ENCODE measurements at places on chromosomes 4 and X.

DNA sequence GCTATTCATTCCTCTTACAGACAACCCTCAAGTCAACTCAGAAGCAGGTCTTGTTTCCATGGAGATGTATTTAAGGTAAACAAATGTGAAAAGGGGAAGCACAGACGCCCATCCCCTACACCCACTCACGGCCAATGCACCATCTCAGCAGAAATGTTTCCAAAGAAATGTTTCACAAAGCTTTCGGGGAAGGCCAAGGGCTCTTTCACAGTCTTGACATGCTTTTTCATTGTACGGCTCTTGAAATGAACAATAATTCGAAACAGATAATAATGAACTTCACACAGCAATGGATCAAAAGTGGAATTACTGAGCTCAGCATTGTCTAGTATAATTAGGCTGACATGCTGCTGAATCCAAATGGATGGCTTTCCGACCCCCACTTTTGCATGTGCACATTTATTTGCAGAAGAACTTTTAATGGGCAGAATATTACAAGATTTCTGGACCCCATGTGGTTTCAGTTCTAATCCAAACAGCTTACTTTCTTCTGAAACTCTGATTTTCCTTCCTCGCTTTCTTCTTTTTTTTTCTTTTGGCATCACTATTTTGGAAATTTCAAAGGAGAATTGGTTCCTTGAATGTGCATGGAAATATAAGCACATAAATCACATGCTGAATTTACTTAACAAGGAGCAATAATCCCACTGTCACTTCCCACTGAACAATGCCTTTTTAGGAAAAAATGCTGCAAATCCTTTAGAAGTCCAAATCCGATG lies 160.9 kb downstream of the SMIM20 start:
- DNase-seq: no peak

- DNase-seq: no peak
These were observed 192.1 kb downstream of the IDS start for GRCh38 chrX:149312988-149313387.

- no peak for DNase-seq
These were observed 244.1 kb downstream of the GPC3 start for GRCh38 chrX:133741303-133741702.

GRCh38 chrX:23656091-23656490 lies 11.2 kb upstream of the PRDX4 start:
- peak; percentile 76 for DNase-seq

GRCh38 chr4:123229286-123229685 lies 167.3 kb upstream of the SPRY1 start:
- DNase-seq: no peak

- DNase-seq: no peak
These were observed 31.0 kb downstream of the F8 start for GRCh38 chrX:154991476-154991875.

DNA sequence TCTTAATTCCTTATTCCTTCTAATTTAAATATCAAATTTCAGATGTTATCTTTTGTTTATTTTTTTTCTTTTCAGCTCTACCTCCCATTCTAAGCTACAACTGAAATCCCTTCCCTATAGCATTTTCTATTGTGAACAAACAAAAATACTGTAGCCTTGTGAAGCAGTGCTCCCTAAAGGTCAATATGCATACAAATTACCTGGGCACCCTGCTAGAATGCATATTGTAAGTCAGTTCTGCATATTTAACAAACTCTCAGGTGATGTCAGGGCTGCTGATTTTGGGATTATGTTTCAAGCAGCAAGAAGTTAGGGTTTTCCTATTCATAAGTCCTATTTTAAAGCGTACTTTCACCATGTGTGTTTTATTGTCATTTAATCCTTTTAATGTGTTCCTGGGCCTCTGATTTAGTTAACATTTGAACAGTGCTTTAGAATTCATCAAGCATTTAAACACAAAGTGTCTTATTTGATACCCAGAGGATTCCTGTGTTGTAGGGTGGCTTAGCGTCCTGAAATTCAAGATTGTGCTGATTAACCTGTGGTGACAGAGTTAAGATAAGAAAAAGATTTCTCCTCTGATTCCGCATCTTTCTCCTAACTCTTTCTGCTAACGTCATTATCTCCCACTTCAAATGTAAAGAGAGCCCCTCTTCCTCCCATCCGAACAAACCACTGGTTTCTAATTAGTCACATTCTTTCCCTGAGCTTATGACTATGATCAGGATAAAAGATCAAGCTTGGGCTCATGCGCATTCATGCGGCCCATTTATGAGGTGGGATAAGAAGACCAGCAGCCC lies 221.3 kb downstream of the ANK2 start:
- DNase-seq: no peak

GRCh38 chr4:108352664-108353308 lies 184.1 kb upstream of the LEF1 start:
- no peak for DNase-seq

GRCh38 chr4:71211748-71212147 lies 127.1 kb upstream of the SLC4A4 start:
- no peak for DNase-seq

DNA sequence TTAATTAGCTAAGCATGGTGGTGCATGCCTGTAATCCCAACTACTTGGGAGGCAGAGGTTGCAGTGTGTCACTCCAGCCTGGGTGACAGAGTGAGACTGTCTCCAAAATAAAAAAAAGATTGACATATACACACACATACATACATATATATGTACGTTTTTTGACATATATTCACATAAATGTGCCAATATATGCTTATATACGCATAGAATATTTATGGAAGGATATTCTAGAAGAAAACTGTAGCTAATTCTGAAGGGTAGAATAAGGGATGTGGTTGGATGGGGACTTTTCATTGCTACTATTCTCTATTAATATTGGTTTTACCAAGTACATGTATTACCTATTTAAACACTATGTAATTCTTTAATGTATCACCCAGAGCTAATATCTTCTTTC lies 19.7 kb downstream of the ZGRF1 start:
- no peak for DNase-seq

DNA sequence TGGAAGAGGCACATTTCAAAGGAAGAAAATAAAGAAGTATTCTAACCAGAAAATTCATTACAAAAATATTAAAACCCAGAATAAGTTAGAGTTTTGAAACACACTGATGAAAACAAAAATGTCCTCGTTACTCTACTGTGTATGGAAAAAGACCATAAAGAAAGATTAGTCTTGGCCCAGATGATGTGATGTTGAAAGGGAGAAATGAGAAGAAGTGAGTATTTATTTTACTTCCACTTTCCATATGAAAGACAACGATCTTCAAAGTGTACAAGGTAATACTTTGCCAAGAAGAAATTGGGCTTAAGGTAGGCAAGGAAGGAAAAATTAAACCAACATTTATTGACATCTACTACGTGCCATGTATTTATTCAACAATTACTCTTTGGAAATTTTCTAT lies 48.6 kb upstream of the EMCN start:
- no peak for DNase-seq

DNA sequence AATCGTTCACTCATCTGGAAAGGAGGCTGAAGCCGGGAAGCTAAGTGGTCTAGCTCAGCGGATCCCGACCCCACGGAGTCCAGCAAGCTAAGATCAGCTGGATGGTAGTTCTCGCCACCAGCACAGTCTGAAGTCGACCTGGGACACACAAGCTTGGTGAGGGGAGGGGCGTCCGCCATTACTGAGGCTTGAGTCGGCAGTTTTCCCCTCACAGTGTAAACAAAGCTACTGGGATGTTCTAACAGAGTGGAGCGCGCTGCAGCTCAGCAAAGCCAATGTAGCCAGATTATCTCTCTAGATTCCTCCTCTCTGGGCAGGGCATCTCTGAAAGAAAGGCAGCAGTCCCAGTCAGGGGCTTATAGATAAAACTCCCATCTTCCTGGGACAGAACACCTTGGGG lies 555.4 kb downstream of the BCOR start:
- no peak for DNase-seq

DNA sequence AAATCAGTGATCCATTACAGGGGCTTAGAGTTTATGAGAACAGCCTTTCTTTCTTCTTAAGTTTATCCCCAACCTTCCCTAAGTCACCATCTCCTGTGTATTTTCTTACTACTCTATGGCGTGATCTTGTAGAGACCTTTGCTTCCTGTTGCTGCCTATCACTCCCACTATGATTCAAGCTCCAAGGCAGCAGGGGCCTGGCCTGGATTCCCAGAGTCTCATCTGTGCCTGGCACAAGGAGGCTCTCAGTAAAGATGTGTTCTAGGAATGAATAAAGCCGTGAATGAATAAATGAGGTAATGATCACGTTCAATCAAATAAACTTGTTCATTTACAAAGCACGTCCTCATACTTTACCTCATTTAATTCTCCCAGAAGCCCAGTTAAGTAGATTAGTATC lies 45.4 kb downstream of the CC2D2A start:
- DNase-seq: no peak

GRCh38 chrX:150879855-150880807 lies 18.3 kb downstream of the CD99L2 start:
- no peak for DNase-seq

DNA sequence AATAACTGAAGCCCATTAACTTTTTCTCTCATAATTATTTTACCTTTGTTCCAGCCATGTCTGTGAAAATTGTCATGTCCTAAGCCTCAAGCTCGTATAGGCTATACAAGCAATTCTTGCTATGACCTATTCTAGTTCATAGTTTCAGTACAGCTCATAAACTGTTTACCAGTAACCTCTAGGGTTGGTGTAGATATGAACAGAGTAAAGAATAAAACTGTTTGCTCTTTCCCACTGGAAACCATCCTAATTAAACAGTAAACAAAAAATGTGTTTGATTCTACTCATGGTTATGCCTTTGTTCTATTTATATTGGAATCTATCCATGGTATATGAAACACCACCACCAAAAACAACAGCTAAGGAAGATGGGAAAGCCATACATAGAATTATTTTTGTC lies 1444.0 kb upstream of the PCDH7 start:
- DNase-seq: no peak

DNA sequence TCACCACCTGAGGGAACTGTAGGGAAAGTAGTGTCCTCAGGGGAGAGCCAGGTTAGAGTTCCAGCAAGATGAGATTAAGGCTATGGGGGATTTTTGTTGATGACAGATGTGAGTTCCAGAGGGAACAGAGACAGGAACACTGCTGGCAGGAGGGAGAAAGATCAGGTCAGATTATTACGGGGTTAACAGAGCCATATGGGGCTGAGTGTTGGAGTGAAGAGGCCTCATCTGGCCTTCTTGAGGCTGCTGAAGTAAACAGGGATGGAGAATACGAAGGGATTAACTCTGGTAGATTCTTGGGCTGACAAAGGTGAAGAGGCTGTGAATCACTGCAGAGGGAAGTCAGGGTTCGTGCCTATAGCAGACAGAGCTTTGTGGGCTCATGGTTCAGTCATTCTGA lies 47.9 kb upstream of the POU4F2 start:
- DNase-seq: no peak

DNA sequence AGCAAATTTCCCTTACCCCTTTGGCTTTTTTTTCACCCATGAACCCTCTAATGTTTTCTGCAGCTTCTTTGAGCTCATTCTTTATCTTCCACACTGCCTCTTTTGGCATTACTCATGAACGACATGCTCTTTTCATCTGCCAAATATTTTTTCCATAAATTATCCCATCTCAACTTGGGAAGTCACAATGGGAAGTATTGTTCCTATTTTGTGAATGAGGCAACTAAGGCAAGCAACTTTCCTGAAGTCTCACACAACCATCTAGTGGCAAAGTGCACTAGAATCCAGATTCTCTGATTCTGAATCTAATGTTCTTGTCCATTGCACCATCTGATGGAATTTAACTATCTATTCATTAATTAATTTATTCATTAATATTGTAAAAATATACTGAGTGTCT lies 625 bp downstream of the RTL9 start:
- DNase-seq: no peak

GRCh38 chr4:119906277-119906676 lies 160.4 kb downstream of the MAD2L1 start:
- no peak for DNase-seq

DNA sequence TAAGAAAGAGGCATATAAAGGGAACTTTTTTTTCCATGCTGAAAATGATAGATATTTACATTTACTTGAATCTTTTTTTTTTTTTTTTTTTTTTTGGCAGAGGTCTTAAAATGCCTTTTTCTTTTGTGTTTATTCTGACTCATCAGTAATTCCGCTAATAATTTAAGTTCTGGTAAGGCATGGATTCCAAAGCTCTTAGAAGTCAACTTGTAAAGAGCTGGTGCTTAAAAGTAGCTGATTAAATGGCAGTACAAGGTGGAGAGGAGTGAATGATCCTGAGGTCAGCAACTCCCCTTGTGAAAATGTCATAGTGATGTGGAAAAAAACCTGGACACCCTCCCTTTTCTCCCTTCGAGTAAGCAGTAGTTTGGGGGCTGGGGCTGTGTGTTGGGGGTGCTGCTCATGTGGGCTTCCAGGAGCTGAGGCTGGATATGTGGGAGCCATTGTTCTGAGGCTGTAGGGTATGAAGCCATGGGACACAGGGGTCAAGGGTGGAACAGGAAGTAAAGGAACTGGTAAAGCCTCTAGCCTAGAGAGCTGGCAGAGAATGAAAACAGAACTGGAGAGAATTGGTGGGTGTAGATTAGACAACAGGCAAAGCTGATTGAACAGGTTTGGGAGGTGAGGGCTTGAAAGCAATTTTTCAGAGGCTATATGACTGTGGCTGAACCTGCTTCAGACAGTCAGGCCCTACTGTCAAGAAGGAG lies 41.0 kb upstream of the PITX2 start:
- no peak for DNase-seq

GRCh38 chrX:2707334-2707760 lies 16.3 kb downstream of the CD99 start:
- no peak for DNase-seq

Measured in NCI-H1105 (cell line).